ENCODE measurements at places on chromosomes 1 and 21. TPM values are rescaled to one million over a fixed set of nuclear protein-coding genes. Genes with fewer than 3 reads are reported as not detected.

- DNase-seq, result no peak
These were observed 27.5 kb downstream of the TMEM51 start for GRCh38 chr1:15180945-15181523.

- DNase-seq, result no peak
These were observed 3.8 kb downstream of the CELSR2 start for GRCh38 chr1:109252893-109253802.

DNA sequence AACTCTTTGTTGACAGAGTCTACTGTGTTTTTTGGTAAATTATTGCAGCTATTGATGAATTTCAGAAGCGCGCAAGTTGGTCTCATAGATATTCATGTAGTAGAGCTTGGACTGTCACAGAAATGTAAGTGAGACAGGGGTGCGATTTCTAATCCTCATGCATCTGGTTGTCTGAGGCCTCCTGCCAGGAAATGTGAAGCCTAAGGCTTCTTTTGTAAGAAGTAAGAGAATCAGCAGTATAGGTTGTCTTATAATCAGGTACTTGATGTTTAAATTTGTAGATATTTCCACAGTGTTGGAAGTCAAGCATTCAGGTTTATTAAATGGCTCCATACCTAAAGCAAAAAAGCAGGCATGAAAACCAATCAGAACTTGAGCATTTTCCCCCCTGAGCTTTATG lies 332.9 kb upstream of the FMN2 start:
- no peak for DNase-seq

DNA sequence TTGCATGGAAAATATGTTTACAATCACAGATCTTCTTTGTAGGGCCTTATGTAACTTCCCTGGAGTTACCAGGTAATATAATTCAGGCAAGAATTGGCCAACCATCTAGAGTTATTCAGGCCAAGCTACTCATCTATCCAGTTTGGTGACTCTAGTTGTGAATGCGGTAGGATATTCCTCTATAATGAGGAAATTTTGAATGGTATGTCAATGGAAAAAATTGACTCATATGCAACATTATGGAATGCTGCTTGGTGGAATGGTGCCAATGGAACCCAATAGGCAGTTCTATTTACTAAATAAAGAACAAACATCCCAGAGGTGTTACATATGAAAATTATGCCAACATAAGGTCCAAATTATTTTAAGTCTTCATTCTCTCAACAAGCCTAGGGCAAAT lies 5.6 kb upstream of the TNFSF18 start:
- no peak for DNase-seq

DNA sequence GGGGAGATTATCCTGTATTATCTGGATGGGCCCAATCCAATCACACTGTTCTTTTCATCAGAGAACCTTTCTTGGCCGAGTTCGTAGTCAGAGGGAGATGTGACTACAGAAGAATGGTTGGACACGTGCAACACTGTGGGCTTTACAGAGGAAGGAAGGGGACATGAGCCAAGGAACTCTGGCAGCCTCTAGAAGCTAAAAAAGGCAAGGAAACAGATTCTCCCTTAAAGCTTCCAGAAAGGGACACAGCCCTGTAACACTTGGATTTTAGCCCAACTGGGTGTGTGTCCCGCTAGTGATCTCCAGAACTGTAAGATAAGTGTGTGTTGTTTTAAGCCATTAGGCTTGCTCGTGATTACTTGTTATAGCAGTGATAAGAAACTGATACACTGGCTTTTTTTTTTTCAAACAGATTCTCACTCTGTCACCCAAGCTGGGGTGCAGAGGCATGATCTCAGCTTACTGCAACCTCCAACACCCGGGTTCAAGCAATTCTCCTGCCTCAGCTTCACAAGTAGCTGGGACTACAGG lies 53.9 kb upstream of the FBXO28 start:
- DNase-seq, result no peak

DNA sequence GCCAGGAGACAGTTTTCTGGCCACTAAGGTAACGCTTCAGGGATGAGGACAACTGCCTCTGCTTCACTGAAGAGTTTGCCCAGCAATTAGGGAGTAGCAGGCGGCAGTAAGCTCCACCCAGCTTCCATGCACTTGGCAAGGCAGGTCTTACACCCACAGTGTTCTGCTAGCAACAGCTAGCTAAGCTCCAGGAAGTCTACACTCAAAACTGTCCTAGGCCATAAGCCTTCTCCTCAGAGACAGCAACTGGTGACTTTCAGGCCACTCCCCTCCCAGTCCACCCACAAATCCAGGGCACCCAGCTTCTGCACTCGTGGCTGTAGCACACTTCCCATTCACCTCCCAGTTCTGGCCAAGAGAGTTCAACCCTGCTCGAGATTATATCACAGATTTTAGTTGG lies 47.3 kb downstream of the KMO start:
- no peak for DNase-seq

DNA sequence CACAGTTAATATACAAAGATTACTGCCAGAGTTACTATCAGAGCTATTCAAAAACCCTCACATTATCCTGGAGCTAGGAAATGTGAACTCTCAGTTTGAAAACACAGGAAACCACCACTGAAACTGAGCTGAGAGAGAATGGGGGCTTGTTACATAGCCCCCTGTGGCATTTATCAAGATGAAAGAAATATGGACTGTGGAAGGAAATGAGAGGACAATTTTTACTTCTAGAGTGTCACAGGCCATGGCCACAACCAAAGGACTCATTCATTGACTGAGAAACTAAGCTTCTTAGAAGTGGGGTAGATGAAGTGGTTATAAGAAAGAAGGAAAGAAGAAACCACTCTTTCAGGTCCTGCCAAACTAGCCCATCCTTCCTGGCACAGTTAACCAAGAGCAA lies 25.3 kb downstream of the DSTYK start:
- DNase-seq, result no peak

- no peak for DNase-seq
These were observed 17.1 kb downstream of the DNASE2B start for GRCh38 chr1:84415396-84415795.

GRCh38 chr1:235919833-235920441 lies 53.2 kb upstream of the LYST start:
- no peak for DNase-seq

DNA sequence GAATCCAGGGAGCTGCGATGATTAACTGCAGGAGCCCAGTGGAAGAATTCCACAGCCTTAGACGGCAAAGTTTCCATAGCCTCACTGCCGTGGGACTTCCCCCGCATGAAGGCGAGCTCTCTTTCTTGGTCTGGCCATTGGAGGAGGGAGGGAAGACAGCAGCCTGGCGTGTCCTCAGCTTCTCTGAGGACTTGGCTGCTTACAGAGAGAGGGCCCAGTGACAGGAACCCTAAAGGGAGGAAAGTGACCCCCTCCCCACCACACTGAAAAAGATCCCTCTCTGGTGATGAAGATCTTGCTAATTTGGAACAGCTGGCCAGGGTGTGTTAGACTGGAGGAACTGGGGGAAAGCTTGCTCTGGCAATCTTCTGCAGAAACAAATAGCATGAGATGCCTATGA lies 41.0 kb downstream of the ATP2B4 start:
- DNase-seq, result no peak

DNA sequence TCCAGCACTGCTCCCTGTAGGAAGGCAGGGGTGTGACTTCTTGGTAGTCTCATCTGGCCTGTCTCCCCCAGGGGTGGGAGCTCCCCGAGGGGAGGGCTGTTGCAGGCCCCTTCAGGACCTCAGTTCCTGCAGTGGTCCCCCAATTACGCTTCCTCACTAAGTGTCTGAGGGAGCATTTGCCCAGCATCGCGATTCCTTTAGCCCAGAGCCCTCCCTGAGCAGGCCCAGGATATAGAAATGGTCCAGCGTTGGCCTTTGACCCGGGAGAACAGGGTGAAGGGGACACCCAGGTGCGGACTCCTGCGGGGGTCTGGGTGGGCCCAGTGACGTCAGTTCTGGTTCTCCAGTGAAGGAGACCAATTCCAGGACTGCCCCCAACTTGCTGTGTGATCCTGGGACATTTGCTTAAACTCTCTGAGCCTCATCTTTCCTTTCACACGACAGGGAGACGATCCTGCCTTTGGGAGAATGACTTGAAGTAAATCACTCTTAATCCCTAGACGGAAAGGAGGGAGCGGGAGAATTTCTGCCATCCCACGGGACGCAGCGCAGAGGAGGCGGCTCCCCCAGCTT lies 32.6 kb upstream of the BTG2 start:
- DNase-seq, result no peak

GRCh38 chr1:61640531-61641530 lies 84.1 kb downstream of the TM2D1 start:
- DNase-seq, result no peak

GRCh38 chr1:183129921-183130690 lies 56.0 kb upstream of the LAMC2 start:
- DNase-seq, result no peak

- no peak for DNase-seq
These were observed 35.7 kb downstream of the TOR1AIP1 start for GRCh38 chr1:179917601-179918429.

DNA sequence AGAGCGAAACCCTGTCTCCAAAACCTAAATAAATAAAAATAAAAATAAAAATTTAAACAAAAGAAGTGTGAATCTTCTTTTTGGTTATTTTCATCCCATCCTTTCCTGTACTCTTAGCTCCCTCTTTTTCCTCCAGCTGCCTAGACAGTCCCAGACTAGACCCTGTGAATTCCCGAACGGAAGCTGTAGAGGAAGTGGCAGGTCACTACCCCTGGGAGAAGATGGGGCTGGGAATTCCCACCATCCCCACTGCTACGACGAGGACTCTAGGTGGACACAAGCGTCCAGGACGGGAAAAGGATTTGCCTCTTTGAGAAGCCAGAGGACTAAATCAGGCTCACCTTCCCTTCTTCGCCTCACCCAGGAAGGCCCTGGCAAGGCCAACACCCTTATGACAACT lies 12.6 kb downstream of the RHBDL2 start:
- no peak for DNase-seq

GRCh38 chr1:208885060-208885459 lies 640.9 kb upstream of the PLXNA2 start:
- DNase-seq, result no peak

GRCh38 chr1:2523891-2524609 lies 2.3 kb downstream of the PANK4 start:
- no peak for DNase-seq

GRCh38 chr1:210464519-210465039 lies 135.9 kb downstream of the HHAT start:
- DNase-seq, result no peak

Gene ACTL8
- total RNA-seq, result not detected

Gene FMO1
- total RNA-seq, result 1.3 TPM

Gene SMYD3
- total RNA-seq, result 11.8 TPM

Gene KLHDC9
- total RNA-seq, result 1.5 TPM

Gene RAB7B
- 28.2 TPM for total RNA-seq

Gene OR6N2
- not detected for total RNA-seq

Gene ARTN
- 0.19 TPM for total RNA-seq

Gene CEP104
- total RNA-seq, result 20.8 TPM

Gene BROX
- 53.3 TPM for total RNA-seq

Gene MYCL
- total RNA-seq, result 0.31 TPM

Gene RASAL2
- 44.3 TPM for total RNA-seq

Gene S100A4
- 723 TPM for total RNA-seq

Gene AMY1B
- not detected for total RNA-seq

Gene ZSCAN20
- total RNA-seq, result 2.6 TPM

Gene MROH9
- total RNA-seq, result 0.24 TPM

Gene NMNAT2
- 6.2 TPM for total RNA-seq

Gene DNAJC6
- 5.1 TPM for total RNA-seq

Gene IL19
- total RNA-seq, result not detected
